ACHN (cell line): ENCODE measurements at places on chromosomes 2 and 18.

GRCh38 chr18:8847066-8847755 lies 141.9 kb downstream of the MTCL1 start:
- DNase-seq: no peak

DNA sequence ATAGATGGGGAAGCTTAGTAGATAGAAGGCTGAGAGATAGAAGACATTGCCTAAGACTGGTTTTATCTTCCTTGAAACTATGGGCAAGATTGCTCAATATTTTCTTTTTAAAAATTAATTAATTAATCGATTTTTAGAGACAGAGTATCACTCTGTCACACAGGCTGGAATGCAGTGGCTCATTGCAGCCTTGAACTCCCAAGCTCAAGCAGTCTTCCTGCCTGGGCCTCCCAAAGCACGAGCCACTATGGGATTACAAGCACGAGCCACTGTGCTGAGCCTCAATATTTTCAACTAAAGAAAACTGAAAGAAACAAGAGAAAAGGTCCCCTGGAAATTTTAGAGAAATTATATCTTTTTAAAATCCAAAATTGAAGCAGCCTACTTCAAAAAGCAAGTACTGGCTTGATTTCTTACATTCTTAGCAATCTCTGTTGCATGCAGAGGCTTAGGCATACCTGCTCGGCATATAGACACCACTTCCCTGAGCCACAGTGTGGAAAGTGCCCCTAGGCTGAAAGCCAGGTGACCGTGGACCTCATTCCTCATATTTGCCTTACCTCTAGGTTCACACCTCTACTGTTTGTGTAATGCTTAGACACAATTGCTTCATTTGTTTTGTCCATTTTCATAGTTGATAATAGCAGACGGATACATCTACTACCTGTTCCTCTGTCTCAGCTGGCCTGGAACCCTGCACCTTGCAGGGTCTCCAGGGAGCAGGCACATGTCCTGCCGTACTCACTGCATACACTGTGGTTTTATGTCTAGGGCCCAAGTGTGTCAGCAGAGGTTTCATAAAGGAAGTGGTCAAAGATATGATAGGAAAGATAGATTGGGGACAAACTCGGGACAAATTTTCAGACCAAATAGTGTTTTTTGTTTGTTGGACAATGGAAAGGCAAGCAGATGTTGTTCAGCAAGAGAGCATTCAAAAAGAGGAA lies 166.5 kb upstream of the ALPP start:
- no peak for DNase-seq

- no peak for DNase-seq
Observed at GRCh38 chr18:74478316-74478715, 17.8 kb upstream of the CNDP2 start.

DNA sequence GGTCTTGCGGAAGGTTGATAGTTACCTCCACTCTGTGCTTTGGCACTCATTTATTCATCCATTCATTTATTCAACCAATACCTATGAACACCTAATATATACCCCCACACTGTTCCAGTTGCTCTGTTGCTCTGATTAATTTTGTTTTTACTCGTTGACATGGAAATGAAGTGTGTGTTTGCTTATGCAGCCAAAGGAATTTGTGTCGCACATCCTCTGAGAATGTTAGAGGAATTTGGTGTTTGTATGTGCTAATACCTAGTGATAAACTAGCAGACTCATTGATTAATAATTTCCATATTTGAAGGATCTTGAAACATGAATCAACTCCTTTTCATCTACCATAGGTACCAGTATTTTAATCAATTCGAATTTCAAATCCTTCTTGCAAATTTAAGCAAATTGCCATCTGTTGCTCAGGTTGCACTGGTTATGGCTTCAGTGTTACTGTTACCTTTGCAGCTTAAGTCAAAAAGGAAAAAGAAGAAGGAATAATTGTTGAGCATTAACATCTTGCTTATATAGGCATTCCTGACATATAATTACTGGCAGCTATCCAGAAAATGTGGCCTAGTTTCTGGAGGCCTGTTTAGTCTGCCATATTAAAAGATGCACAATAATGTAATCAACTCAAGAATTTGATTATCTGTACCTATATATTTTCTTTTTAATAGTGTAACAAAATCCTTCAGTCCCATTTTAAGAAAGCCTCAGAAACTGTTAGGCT lies 25.7 kb upstream of the CRIM1 start:
- peak; percentile 92 for DNase-seq

GRCh38 chr18:45365835-45366234 lies 249.4 kb upstream of the SLC14A2 start:
- no peak for DNase-seq

DNA sequence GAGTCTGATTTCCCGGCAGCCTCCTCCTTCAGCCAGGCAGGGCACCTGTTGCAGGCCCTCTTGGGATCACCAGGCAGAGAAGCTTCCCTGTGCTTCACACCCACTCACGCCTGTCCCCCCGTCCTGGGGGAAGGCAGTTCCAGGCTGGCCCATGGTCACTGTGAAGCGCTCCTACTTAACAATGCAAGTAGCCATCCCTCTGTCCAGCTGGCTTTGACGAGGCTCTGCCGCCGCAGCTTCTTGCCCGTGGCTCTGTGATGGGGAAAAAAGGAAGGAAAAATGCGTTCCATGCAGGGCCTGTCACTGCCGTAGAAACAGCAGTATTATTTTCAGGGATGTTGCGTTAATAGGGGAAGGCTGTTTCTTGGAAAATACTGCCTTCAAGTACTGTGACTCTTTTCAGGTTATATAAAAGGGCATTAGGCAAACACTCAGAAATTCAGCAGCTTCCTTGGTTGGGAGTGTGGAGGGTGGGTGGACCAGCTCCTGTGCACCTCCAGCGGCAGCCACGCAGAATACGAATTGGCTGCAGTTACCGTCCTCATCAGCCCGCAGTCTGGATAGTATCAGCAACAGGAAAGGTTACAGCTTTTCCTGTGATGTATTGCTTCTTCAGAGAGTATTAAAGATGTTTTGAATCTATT lies 232.3 kb downstream of the KLHL29 start:
- DNase-seq: no peak

DNA sequence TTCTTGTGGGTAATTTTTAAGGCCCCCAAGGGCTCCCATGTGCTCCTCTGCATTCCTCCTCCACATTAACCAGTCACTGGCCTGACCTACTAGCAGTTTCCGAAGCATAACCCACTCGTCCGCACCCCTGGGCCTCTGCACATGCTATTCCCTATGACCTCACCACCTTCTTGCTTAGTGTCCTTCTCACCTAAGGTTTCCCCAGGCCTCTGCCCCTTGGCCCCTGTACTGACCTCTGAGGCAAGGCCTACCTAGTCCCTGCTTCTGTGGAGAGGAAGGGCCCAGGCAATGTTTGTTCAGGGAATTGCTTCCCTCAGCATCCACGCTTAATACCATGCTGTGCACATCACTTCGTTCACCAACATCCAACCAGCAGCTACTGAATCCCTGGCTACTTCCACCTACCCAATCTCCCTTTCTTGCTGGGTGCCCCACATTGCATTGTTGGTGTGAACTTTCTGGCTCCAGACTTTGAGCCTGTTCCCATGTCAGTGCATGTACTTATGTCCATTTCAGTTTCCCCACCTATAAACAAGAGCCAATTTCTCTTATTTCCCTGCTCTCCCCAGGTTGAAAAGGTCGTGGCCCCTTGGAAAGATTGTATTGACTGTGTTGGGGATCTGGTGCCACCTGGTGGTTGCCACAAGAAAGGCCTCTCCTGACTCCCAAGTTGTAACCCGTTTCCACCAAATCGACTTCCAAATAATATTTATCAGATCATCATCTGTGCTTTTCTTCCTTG lies 19.2 kb upstream of the TMEM177 start:
- DNase-seq: peak; percentile 47

GRCh38 chr2:218249691-218250090 lies 11.1 kb upstream of the GPBAR1 start:
- no peak for DNase-seq

- DNase-seq: no peak
Observed at GRCh38 chr2:168632709-168633121, 169.7 kb upstream of the NOSTRIN start.

DNA sequence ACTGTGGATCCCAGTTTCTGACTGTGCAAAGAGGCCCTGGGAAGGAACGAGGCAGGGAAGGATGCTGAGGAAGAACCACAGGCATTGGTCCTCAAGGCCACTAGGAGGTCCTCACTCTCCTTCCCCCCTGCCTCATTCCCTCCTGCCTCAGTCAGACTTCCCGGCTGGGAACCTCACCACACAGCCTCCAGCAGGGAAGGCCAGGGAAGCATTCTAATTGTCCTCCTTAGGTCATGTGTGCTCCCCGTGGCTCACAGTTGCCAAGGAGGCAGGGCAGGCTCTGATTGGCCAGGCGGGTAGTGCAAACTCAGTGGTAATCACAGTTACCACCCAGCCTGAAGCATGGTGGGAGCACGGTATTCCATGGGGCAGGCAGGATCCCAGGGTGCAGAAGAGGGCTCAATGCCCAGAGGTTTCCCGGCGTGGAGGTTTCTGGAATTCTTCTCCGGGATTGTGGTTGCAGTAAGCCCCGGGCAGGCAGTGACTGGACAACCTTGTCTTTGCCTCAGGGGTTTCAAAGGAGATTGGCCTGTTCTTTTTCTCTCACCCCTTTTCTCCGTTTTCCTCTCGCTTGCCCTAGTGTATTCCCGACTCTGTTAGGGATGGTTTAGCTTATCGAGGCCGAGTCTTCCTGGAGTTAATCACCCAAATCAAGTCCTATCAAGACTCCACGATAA lies 27.1 kb downstream of the FER1L5 start:
- DNase-seq: no peak

- no peak for DNase-seq
Observed at GRCh38 chr18:74517236-74517630, 17.1 kb upstream of the CNDP1 start.

DNA sequence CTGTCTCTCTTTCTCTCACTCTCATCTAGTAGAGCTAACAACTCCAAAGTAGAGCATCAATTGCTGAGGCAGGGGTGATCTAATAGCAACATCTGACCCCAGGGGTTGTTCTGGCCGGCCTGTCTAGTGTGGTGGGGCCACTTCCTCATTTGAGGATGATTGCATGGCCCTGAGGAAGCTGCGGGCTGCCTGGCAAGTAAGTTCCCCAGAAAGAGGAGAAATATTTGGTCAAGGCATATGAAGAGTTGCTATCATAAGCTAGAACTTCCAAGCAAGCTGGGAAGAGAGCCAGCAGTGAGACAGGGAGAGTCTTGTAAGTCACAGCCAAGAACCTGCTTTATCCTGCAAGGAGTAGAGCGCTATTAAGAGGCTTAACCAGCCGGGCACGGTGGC lies 50.8 kb upstream of the TMEM87B start:
- no peak for DNase-seq

DNA sequence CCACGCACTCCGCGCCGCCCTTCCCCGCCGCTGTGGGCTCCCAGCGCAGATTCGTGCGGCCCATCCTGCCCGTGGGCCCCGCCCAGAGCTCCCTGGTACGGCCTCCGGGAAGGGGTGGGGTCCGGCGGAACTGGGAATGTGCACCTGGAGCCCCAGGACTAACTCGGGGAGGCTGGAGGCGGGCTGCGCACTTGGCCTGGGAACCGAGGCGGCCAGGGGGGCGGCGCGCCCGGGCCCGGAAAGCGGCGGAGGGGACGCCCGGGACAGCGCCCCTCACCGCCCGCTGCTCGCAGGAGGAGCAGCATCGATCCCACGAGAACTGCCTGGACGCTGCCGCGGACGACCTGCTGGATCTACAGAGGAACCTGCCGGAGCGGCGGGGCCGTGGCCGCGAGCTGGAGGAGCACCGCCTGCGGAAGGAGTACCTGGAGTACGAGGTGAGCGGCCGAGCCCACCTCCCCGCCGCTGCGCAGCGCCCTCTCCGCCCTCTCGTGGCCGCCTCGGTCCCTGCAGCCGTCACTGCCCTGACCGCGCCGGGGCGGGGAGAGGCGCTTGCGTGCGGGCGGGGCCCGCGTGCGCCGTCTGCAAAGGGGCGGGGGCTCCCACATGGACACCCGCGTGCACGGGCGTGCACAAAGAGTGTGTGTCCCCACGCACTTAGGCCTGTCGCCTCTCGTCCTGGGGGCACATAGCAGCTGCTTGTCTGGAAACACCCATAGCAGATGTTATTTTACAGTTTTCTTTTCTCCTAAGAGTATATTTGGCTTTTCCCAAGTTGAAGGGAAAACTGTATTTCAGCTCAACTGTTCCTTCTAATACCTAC lies 25.2 kb downstream of the PSD4 start:
- peak; percentile 86 for DNase-seq

- no peak for DNase-seq
Observed at GRCh38 chr2:27799646-27800010, 28.1 kb downstream of the MRPL33 start.

- no peak for DNase-seq
Observed at GRCh38 chr18:77098029-77098428, 34.6 kb downstream of the MBP start.

GRCh38 chr2:11467129-11467649 lies 1.2 kb upstream of the E2F6 start:
- DNase-seq: no peak

DNA sequence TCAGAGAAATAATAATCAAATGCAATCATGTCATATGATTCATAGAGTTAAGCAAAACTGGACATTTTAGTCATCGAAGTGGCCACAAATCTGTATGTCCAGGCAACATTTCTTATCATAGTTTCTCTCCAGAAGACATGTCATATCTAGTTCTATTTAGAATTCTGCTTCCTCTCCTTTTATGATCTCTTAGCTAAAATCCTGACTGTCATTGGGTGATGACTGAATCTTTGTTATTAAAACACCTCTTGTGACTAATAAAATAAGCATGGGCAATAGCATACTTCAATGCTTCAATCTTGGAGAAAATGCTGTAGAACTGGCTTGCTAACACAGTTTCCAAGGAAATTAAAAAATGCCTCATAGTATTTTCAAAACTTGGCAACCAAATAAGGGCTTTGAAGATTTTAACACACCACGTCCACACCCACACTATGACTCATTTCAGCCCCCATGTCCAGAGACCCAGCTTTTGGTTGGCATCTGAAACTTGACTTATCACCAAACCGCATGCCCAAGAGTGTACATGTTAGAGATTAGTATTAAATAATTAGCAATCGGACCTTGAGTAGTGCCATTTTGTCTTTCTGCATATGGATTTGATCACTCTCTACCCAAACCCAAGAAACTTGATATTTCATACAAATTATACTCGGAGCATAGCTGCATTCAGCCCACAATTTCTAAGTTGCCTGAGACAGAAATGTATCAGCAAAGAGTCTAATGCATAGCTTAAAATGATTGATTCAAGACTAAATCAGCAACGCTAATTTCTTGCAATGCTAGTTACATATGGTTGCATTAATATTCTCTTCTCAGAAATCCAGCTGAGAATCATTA lies 106.5 kb upstream of the ETAA1 start:
- peak; percentile 70 for DNase-seq

- DNase-seq: no peak
Observed at GRCh38 chr2:83368916-83369315, 1090.2 kb downstream of the SUCLG1 start.
